DND-41 (cell line): ENCODE measurements at places on chromosomes 7 and 10.

- no peak for DNase-seq
Observed at GRCh38 chr10:47239211-47239610, 60.8 kb upstream of the GDF10 start.

DNA sequence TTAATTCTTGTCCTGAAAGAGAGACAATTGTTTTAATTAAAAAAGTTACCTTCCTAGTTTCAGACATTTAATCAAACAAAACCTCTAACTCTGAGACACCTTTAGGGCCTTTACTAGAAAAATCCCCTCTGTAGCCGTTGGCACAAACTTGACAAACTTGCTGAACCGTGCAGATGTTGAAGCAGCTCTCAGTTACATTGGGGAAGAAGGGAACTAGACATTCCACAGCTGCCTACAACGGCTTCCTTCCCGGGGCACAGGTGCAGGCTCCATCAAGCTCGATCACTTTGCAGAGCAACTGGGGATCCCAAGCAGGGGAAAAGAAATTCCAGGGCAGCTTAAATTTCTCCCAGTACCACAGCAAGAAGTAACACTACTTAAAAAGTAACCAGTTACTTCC lies 141.3 kb downstream of the SKAP2 start:
- no peak for DNase-seq

- DNase-seq, result no peak
Observed at GRCh38 chr10:131915990-131916766, 15.4 kb downstream of the PPP2R2D start.

DNA sequence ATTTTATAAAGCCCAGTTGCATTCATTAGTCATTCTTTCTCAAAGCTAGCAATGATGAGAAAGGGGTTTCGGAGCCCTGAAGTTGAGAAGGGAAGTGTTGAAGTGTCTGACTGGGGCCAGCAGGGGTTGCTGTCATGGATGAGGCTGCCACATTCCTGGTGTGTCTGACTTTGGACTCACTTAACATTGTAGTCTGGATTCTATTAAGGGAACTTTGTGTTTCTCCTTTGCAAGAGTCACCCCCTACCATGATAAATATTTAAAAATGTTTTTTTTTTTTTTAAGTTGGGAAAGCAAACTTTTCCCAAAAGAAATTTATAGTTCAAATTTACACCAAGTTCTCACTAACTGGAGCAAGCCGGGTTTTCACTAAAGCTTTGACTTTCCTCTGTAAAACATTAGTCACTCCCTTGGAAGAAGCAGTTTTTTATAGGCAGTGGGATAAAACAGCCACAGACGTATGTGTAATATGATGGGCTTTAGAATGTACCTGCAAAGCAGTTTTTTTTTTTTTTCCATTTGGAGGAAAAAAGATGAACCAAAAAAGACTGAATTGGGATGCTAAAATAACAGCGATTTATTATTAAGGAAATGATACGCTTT lies 243.6 kb downstream of the TWIST1 start:
- DNase-seq, result no peak

DNA sequence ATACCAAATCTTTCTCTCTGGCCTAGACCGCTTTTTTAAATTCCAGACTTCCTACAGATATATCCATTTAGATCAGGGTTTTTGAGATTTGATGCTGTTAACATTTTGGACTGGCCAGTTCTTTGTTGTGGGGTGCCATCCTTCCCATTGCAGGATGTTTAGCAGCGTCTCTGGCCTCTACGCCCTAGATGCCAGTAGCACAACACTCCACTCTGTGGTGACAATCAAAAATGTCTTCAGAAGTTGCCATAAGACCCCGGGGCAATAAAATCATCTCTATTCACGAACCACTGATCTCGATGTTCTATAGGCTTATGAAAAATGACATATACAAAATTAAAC lies 46.3 kb downstream of the HDAC9 start:
- DNase-seq, result no peak

DNA sequence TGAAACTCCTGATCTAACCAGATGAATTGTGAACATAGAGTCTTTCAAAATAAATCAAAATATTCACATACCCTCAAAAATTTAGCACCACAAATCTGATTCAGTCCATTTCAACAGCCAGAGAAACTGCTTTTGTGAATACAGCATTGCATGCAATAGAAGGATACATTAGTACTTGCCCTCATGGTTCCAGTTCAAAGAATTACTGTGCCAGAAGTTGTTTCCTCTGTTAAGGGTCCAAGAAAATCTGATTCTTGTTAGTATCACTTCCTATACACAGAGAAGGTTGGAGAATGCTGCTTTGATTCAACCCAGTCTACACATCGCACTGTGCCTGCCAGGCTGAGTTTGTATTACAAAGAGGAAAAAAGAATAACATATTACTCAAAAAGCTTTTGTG lies 115.6 kb downstream of the TFEC start:
- DNase-seq, result no peak

- no peak for DNase-seq
Observed at GRCh38 chr10:17423632-17424186, 30.7 kb downstream of the ST8SIA6 start.

- no peak for DNase-seq
Observed at GRCh38 chr7:55171157-55171556, 152.3 kb downstream of the EGFR start.

DNA sequence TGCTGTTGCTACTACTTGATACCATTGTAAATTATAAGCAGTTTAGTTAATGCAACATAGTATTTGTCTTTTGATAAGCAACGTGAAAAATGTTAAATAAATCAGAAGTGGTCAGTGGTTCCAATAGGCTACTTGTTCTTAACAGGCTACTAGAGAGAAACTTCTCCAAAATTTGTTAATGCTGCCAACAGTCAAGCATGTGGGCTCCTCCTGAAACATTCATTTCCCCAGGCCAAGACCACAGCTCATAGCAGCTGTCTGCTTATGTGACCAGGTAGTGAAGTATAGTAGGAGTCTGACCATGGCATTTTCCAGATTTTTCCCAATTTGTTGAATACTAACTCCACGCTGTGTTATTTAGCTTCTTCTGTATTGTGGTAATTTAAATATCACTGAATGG lies 81.0 kb downstream of the CYP51A1 start:
- DNase-seq, result no peak
